ENCODE measurements at places on chromosomes 5 and 9.

DNA sequence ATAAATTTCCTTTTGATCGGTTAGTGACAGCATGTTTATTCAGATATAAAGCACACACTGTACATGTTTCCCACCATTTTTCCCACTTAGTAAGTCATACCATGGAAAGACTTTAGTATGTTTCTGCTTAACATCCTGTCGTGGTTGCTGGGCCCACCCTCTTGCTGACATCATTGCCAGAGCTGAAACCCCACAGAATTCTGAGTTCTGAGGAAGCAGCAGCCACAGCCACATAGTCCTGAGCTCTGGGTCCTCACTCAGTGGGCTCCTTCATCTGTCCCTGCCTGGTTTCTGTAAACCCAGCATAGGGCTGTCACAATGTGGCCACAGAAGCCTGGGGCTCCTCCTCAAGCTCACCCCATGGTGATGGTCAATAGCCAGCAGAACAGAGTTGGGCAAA lies 441.5 kb downstream of the ENC1 start:
- DNase-seq = no peak

DNA sequence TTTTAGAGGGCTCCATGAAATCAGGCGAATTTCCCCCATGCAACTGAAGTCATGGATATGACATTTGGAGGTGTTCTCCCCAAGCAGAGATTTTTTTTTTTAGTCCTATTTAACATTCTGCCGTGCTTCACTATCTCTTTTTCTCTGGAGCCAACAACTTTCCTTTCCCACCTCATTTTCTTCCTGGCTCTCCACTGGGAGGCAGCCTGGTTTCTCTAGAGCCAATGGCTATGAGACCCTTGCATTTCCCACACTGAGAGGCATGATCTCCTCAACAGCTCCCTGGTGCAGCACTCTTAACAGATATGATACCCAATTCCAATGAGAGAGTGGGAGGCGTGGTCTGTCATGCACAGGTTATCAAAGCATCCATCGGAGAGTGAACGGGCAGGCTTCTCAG lies 310.8 kb downstream of the DRD1 start:
- no peak for DNase-seq

DNA sequence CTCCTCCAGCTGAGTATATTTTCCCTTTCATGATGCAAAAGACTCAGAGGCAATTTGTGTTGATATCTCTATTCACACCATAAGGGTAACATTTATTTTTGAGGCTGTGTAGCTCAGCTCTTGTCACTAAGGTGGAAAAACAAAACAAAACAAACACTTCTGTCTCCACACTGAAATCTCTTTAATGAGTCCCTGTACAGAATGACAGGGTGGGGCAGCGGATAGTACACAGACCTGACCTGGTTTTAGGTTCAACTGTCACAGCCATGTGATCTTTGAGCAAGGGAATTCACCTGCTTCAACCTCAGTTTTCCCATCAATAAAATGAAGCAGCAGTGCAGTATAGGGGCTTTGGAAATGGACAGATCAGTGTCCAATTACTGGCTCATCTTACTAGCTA lies 29.3 kb downstream of the TLR4 start:
- no peak for DNase-seq

DNA sequence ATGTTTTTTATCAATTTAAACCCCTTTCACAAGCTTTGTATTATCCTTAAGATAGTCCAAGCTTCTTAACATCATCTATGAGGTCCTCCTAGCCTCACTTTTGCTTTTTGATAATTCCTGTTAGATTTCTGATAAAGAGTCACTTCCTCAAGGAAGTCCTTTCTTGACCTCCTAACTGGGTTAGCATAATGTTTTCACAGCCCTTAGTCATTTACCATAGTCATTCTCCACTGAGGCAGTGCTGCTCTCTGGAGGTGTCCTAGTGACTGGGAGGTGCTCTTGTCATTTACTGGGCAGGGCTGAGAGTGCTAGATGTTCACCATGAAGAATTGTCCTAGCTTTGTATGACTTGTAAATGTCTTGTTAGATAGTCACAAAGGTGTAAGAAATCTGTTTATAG lies 26.4 kb downstream of the TNPO1 start:
- no peak for DNase-seq

- DNase-seq = peak; percentile 3
These were observed 629 bp downstream of the CCNH start for GRCh38 chr5:87411973-87412629.

DNA sequence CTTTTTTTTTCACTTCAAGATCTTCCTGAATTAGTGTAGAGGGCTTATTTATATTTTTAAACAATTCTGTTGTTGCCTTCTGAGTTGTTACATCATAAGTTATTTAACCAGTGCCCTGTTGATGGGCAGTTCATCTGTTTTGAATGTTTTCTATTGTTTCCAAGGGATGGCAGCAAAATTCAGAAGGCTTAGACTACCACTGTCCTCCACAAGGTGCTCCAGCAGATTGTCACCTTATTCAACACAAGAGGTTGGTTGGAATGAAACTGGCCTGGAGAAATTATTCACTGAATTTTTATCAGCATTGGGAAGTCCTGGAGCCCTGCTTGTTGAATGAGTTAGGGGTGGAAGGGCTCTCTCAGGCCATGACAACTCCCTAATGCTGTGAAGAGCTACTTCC lies 1.3 kb upstream of the KLHL9 start:
- no peak for DNase-seq

- DNase-seq = no peak
These were observed 131.3 kb upstream of the ADRA1B start for GRCh38 chr5:159784993-159785392.

GRCh38 chr9:125240649-125240999 lies 519 bp downstream of the HSPA5 start:
- DNase-seq = peak; percentile 12

DNA sequence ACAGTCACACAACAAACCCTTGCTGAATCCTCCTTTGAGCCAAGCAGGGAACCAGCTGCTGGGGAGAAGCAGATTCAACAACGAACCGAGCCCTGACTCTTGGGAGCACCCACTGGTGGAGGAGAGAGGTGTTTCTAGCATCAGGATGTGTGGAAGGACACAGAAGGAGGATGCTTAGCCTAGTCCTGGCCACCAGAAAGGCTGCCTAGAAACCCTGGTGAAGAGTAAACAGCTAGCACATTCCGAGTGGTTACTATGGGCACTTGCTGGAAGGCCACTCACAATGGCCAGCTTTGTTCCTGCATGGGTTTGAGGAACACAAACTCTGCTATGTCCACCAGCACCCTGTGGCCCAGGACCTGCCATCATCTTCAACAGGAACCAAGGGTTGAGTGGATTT lies 1.8 kb downstream of the TIFAB start:
- DNase-seq = no peak

DNA sequence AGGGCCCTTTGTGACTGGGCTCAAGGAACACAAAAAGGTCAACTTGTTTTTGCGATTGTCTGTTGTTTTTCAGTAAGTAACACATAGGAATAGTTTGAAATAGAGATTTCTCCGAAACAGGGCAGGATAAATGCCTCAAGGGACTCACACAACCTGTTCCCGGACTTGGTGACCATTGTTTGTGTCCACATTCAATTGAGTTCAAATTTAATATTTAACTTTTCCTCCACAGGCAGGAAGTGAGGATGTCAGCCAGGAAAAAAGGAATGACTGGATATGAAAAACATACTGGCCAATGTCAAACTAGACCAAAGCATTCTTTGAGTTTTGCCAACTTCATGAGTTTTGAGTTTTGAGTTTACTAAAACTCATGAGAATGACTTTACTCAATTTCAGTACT lies 72.7 kb downstream of the SPATA31C2 start:
- no peak for DNase-seq

GRCh38 chr5:81142108-81142507 lies 91.0 kb upstream of the CKMT2 start:
- DNase-seq = no peak

- DNase-seq = no peak
These were observed 361.5 kb upstream of the CDH10 start for GRCh38 chr5:25006237-25006636.

DNA sequence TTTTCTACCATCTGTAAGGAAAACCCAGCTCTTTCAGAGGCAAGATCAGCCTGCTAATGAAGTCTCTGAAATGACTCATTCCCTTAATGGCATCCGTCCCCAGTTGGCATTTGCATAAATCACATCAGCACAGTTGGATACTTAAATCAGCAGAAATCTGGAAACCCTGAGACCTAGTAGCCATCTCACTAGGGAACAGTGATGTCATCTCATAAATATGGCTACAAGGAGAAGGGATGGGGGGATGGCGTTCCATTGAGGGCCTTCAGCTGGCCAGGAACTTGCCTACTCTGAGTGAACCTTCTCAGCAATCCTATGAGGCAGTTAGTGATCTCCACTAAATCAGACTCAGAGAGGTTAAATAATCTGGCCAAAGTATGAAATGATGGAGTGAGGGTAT lies 81.8 kb downstream of the CMYA5 start:
- DNase-seq = no peak

DNA sequence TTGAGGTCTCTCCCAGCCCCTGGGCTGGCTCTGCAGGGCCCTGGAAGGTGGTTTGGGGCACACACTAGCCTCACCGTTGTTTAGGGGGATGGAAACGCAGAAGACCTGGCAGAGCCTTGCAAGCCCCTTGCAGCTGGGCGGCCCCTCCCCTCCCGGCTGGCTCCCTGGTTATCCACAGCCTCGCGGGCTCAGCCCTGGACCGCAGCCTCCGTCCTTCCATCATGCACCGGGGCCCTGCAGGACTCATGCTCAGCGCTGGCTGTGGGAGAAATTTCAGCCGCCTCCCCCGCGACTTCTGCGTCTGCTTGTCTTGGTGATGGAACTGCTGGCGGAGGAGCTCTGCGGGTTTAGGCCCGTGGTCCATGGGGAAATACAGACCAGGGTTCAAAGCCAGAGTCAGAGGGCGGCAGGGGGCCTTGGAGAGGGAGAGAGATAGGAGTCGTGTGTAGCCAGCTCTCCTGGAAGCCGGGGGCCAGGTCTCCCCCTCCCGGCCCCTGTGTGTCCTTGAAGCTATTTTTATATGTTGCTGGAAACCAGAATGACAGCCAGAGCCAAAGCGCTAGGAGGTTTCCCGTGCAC lies 75.8 kb upstream of the IER5L start:
- DNase-seq = no peak

GRCh38 chr9:34089311-34089710 lies 37.2 kb downstream of the DCAF12 start:
- no peak for DNase-seq

- no peak for DNase-seq
These were observed 1492.9 kb upstream of the C9orf72 start for GRCh38 chr9:29066141-29066640.

DNA sequence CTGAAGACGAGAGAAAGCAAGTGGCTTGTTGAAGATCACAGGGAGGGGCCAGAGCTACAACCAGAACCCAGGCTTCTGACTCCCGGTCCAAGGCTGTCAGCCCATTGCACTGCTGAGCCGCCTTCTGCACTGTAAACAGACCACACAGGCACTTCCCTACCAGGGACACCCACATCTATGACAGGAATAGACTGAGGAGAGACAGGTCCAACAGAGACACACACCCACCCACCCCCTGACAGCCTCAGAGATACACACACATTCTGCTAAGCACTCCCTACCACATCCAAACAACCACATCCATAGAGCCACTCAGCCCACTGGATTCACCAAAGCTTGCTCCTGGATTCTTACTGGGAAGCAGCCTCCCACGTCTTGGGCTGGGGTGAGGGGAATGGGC lies 23.0 kb upstream of the MYORG start:
- DNase-seq = no peak

- DNase-seq = no peak
These were observed 438.4 kb downstream of the PLK2 start for GRCh38 chr5:58021466-58021865.

DNA sequence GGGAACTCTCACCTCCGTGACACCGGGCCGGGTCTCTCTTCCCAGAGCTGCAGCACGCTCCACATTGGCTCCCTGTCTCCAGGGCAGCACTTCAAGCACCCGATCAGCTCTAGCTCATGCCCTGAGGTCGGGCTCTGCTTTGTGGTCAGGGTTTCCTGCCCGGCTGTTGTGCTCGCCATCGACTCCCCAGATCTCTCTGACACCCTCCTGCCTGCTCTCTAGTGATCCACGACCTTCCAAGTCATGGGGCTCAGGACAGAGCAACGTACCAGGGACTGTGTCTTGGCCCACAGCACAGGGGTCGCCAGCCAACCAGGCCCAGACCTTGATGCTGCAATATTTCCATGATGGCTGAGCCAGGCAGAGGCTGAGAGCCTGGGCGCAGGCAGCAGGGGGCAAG lies 45.1 kb downstream of the PRRT1B start:
- DNase-seq = no peak

DNA sequence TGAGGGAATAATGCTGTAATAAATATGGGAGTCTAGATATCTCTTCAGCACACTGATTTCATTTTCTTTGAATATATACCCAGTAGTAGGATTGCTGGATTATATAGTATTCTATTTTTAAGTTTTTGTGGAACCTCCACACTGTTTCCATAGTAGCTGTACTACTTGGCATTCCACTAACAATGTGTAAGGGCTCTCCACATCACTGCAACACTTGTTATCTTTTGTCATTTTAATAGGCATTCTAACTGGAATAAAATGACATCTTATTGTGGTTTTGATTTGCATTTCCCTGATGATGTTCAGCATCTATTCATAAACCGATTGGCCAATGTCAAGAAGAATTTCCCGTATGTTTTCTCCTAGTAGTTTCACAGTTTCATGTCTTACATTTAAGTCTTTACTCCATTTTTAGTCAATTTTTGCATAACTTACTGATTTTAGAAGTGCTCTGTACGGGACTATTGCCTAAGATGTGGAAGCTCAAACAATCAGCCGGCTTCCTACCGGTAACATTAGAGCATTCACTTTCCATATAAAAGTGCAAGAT lies 1078.8 kb downstream of the TAF11L14 start:
- no peak for DNase-seq

- DNase-seq = no peak
These were observed 12.8 kb upstream of the TSSK1B start for GRCh38 chr5:113447498-113448050.

DNA sequence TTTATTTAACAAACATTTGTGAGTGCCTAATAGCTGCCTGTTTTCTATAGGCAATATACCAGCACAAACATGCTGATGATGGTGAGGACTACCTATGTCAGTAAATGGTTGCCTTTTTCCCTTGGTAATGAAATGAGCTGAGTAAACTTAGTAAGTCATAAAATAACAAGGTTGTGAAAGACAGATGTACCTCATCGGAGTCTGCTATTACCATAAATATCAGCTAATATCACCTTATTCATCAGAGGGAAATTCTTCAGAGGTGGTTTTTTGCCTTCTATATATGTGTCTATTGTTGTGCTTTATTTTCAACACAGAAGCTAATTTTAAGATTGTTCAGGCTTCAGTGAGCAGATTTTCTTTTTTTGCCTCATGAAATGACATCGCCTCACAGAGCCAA lies 1040.5 kb downstream of the DTWD2 start:
- DNase-seq = no peak

- DNase-seq = no peak
These were observed 893.9 kb upstream of the DMAC1 start for GRCh38 chr9:8693464-8693863.

- no peak for DNase-seq
These were observed 6.1 kb upstream of the ERMP1 start for GRCh38 chr9:5838884-5839571.

- no peak for DNase-seq
These were observed 95.8 kb downstream of the FOXD1 start for GRCh38 chr5:73352649-73353230.

All from DMS79 treated with DMSO at 0.1 percent for 48 hours (cell line).